ENCODE measurements at places on chromosomes 2 and 18.

GRCh38 chr2:86445436-86445835 lies 4.3 kb downstream of the KDM3A start:
- DNase-seq, result no peak

GRCh38 chr2:113116100-113116958 lies 11.1 kb upstream of the IL1RN start:
- DNase-seq, result no peak

- no peak for DNase-seq
These were observed 42.1 kb upstream of the ERMN start for GRCh38 chr2:157367704-157368103.

GRCh38 chr2:195683174-195683573 lies 26.1 kb downstream of the SLC39A10 start:
- DNase-seq, result no peak

DNA sequence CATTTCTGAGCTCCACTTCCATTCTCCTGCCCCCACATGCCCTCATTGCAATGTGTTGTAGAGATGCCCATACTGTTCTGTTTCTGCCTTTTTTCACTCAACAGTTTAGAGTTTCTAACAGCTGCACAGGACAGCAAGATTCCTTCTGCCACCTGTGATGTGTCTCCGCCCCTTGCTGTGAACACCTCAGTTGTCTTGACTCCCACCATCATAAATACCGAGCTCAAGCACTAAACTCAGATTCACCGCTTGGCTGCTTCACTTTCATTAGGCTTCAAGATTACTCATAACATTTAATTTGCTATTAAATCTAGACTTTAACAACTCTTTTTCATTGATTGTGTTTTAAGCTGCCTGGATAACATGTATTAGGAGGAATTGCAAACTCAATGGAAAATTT lies 141.0 kb downstream of the MAP2 start:
- no peak for DNase-seq

- no peak for DNase-seq
These were observed 34.1 kb upstream of the MAT2A start for GRCh38 chr2:85504778-85505261.

DNA sequence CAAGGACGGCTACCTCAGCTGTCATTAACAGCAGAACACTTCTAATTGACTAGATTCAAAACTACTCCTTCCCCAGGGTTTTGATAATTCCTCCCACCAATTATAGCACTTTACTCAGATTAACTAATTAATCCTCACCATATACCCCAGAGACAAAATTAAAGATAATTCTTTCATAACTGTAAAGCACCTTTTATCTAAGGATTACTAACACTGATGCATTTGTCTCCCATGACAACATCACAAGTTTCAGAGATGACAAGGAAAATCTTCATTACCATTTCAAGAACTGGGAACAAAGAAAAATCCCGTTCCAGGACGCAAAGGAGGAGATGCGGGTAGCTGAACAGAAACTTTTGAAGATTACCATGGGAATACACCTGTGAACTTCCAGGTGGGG lies 129.4 kb upstream of the ITGA6 start:
- DNase-seq, result no peak

- no peak for DNase-seq
These were observed 157.4 kb downstream of the GPD2 start for GRCh38 chr2:156593594-156593921.

DNA sequence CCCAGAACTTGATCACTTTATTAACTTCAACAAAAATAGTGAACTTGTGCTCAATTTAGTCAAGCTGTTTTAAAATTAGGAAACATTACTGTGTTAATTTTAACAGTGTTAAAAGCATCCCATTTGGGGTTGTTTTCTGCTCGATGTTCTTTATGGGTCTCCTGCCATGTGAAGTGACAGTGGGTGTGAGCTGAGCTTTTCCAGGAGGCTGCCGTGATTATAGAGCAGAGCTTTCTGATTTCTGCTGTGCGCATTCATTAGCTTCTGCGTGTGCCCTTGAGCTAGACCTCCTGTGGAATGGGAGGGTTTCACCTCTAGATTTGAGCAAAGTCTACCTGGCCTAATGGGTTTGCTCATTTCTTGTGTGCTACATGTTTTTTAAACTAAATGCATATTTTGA lies 121.5 kb downstream of the WDSUB1 start:
- no peak for DNase-seq

- no peak for DNase-seq
These were observed 247.8 kb upstream of the NCKAP5 start for GRCh38 chr2:133816037-133816436.

GRCh38 chr2:19456705-19457309 lies 98.4 kb upstream of the OSR1 start:
- DNase-seq, result no peak

GRCh38 chr2:103784261-103784660 lies 1022.4 kb downstream of the TMEM182 start:
- DNase-seq, result no peak

GRCh38 chr2:200050921-200051610 lies 95.7 kb downstream of the MAIP1 start:
- DNase-seq, result no peak

GRCh38 chr2:201859949-201860348 lies 53.6 kb downstream of the CDK15 start:
- DNase-seq, result no peak

- DNase-seq, result no peak
These were observed 289.2 kb downstream of the ZNF521 start for GRCh38 chr18:25062720-25063119.

DNA sequence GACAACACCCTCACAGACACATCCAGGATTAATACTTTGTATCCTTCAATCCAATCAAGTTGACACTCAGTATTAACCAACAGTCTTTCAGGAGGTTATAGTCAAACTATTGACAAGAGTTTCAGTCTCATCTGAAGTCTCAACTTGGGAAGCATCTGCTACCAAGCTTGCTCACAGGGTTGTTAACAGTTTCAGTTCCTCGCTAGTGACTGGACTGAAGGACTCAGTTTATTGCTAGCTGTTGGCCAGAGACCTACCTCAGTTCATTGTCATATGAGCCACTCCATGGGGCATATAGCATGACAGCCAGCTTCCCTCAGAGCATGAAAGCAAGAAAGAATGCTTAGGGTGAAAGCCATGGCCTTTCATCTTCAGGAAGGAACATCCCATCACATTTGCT lies 228.6 kb downstream of the EPHA4 start:
- no peak for DNase-seq

DNA sequence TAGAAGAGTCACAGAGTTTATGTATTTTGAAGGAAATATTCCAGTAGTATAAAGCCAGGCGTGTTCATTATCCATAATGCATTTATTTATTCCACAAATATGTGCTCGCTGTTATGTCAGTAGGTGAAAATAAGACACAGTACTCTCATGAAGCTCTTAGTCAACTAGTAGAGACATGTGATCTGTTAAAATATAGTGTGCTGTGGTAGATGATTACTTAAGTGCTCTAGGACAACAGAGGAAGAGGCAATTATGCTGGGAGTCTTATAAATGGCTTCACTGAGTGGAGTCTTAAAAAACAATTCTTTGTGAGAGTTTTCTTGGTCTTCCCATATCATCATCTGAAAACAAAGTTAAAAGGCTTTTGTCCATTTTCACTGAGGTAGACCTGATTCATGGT lies 457.3 kb downstream of the XIRP2 start:
- no peak for DNase-seq
